Amygdala (tissue), 56 donors: ENCODE measurements at places on chromosomes 2 and 18.

- no peak for DNase-seq
Observed at GRCh38 chr18:58723810-58724602, 52.7 kb downstream of the MALT1 start.

GRCh38 chr2:119005051-119005450 is 63.1 kb downstream of the MARCO start:
- no peak for DNase-seq

- no peak for DNase-seq
Observed at GRCh38 chr2:213237251-213237650, 47.0 kb upstream of the SPAG16 start.

DNA sequence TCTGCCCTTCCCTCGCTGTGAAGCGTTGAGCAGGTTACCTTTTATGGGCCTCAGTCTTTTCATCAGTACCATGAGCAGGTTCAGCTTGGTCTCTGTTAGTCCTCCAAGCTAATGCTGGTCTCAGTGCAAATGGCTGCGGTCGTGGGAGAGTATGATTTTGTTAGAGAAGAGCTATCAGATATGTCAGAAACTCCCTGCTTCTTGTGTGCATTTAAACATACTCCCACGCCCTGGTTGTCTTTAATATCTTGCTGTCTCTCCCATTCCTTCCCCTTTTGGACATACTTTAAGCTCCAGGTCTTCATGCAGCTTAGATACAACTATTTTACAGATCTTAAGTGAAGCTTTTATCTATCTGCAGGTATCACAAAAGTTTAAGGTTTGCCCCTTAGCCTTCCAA is 62.9 kb downstream of the EFR3B start:
- DNase-seq: no peak

GRCh38 chr2:119713819-119714490 is 35.0 kb downstream of the TMEM177 start:
- DNase-seq: no peak

DNA sequence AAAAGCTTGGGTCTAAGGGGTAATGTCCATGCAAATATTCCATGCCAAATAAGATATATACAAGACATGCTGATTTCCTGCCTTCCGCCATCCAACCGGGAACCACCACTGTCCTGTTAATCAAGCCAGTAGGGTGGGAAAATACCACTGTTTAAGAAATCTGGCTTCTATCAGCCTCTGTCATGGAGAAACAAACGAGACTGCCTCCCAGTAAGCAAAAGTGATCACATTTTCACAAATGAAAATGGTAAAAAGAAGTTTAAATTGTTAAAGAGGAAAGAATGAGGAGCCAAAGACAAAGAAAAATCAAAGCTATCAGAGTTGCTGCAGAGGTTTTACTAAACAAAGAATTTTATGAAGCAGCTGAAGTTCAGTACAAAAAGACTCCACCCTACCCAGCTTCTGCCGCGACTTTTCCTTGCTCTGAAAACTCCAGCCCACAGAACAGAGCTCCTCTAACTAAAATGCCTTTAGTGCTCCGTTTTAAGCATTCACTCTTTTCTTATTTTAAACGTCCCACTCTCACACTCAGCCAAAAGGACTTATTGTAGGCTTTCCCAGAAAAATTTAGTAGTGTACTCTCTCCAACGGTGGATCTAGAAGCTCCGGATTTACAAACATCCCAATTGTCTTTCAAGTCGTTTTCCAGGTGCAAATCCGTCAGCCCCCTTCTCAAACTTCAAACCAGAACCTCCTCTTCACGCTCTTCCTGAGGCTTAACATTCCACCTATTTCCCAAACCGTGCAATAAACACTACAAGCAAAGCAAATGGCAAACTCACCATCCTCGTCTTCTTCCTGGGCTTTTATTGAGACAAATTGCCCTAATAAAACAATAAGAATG is 613 bp downstream of the COL5A2 start:
- DNase-seq: no peak

DNA sequence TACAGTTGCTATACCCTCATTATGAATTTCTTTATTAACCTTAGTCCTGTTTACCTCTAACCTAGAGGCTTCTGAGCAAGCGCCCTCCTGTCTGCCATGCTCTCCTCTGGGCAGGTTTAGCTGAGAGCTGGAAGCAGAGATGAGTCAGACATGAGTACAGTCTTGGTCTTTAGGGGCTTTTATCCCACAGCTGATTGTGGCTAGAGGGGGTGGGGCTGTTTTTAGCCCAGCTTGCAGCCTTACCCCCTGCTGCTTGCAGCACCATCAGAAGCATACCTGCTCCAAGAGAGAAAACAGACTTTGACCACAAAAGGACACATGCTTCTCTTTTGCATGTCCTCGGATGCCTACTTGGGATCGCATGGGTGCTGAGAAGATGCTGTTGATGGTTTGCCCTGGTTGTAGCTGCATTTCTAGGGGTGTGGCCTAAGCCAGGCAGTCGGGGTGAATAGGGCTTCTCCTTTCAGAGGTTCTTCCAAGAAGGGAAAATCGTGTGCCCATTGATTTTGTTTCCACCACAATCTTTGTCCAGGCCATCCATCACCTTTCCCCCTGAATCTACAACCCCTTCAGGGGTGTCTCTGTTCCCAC is 115.0 kb upstream of the LGALSL start:
- no peak for DNase-seq
